Gastroesophageal sphincter (tissue), 4 donors: ENCODE measurements at places on chromosomes 2 and 18. TPM values are rescaled to one million over a fixed set of nuclear protein-coding genes. Genes with fewer than 3 reads are reported as not detected.

- ATAC-seq, result no peak
Observed at GRCh38 chr2:45836740-45837139, 185.3 kb downstream of the PRKCE start.

DNA sequence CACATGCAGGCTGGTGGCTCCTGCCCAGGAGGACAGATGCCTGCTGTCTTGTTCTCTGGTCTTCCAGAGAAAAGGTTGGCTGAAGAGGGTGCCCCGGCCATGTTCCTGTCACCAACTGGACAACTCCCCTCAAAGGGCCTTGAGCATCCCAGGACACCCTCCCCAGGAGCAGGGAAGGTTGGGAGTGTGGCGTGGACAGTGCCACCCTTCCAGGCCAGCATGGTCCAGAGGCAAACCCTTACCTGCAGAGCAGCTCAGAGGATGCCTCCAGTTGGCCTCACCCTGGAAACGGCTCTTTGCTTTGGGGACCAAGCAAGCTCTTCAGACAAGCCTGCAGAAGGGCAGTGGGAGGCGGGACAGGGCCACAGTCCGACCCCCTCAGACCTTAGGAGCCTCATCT is 4.9 kb upstream of the GPC1 start:
- ATAC-seq, result no peak

RAD51AP2 gene
- not detected for total RNA-seq

M1AP gene
- total RNA-seq, result 0.81 TPM

GRCh38 chr18:23228102-23229061 is 93.1 kb downstream of the CABLES1 start:
- no peak for ATAC-seq

DNA sequence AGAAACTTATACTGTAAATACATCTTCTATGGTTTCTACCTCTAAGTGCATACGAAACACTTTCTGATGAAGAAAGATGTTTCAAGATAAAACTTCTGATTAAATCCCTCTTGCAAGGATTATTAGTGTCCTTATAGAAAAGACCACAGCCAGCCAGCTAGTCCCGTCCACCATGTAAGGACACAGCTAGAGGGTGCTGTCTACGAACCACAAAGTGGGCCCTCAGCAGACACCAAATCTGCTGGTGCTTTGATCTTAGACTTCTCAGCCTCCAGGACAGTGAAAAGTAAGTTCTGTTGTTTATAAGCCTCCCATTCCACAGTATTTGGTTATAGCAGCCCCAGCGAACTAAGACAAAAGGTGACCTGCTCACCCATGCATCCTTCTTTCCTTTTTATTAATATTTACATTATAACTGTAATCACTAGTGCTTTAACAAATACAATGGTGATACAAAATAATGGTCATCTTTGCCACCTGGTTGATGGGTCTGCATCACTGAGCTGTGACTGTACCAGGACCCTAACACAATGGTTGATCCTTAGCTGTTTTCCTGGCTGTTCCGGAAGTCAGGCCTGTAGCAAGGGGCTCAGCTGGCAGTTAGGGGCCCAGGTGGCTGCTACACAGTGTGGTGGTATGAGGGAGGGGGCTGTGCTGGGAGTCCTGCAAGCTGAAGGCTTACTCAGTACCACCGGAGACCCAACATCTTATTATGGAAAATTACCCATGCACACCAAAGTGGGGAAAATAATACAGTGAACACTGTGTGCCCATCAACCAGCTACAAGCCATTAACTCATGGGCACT is 108.5 kb upstream of the SMAD7 start:
- no peak for ATAC-seq

ICOS gene
- not detected for total RNA-seq

RAPGEF4 gene
- total RNA-seq, result 6.2 TPM

DNA sequence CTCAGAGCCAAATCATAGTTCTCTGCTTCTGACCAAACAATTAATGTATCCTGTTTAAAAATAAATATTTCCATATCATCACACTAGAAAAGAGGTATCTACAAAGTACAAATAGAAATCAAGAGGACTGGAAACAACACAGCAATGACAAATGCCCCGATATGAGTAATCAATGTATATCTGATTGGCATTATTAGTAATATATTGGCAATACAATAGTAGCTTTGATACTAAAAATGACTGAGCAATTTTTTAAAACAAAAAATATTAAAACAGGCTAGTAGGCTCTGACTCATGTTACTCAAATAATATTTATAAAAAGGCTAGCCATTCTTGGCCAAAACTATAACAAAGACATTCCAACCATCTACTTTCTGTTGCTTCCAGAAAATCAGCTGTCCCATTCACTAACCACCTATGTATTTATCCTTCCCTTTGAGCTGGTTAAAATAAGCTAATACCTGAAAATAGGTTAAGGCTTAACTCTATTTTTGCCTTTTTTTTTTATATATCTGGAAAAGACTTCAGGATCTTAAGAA is 13.3 kb downstream of the PPP4R3B start:
- no peak for ATAC-seq
